ENCODE measurements at places on chromosomes 6 and 20.

GRCh38 chr6:105179244-105180065, at the start of gene POPDC3:
Gene POPDC3, minus strand, starts transcription at chr6:105180014. Its CDS starts 18,105 bp downstream, at chr6:105161909.
- DNase-seq, result peak; percentile 53

DNA sequence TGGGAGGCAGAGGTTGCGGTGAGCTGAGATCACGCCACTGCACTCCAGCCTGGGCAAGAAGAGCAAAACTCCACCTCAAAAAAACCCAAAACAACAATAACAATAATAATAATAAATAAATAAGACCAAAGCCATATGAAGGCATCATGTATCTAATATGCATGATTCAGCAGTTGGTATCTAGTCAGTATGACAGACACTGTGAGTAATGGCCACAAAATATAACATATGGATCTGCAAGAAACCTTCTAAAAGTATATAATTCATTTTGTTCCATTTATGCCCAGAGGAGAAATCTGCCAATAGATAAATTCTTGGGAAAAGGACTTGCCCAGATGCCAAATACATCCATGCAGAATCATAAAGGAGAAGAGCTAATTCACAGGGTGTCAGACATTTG, 252.3 kb downstream of the BTBD9 start:
- DNase-seq, result no peak

DNA sequence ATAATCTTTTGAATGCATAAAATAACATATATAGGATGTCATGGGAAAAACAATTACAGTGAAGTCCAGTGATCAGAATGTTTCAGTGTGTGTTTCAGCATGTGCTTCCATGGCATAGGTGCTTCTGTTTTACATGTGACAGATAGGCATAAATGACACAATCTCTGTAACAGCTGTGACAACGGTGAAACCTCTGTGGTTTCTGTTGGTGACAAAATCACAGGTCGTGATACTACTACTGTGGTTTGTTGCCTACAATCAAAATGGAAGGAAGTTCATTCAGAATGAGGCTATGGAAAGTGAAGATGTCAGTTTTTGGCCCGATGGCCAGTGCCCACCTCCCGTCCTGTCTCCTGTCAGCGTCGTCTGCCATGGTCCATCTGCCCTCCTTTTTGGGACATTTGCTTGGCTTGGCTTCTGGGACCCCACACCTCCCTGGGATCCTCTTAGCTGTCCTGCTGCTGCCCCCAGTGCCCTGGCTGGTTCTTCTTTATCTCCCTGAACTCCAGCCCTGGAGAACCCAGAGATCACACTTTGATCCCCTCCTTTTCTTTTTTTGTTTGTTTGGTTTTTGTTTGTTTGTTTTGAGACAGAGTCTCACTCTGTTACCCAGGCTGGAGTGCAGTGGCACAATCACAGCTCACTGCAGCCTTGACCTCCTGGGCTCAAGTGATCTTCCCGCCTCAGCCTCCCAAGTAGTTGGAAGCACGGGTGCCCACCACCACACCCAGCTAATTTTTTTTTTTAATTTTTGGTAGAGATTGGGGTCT, 79.3 kb upstream of the NAA20 start:
- no peak for DNase-seq

DNA sequence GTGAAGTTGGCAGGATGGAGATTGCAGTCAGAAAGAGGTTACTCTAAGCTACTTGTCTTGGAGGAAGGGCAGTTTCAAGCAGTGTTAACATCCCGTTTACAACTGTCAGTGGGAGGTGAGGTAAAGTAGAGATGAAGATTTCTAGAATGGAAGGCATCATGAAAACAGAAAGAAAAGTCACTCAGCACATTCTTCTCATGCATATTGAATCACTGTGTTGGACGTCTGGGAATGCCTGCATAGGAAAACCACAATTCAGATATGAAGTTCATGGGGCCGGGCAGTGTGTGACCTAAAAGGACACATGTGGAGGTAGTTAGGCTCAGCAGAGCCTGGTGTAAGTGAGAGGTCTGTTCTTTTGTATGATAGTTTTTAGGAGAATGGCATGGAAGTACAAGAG, 73.5 kb upstream of the LAMP5 start:
- DNase-seq, result no peak

- DNase-seq, result no peak
Observed at GRCh38 chr6:28442586-28442985, 705 bp downstream of the ZSCAN23 start.

- DNase-seq, result no peak
Observed at GRCh38 chr6:10550764-10551163, 29.6 kb downstream of the GCNT2 start.

- DNase-seq, result no peak
Observed at GRCh38 chr6:113997116-113997515, 26.2 kb upstream of the HDAC2 start.

- DNase-seq, result no peak
Observed at GRCh38 chr20:59866338-59866737, 67.1 kb downstream of the SYCP2 start.

- DNase-seq, result no peak
Observed at GRCh38 chr20:12053353-12053752, 135.7 kb downstream of the BTBD3 start.

DNA sequence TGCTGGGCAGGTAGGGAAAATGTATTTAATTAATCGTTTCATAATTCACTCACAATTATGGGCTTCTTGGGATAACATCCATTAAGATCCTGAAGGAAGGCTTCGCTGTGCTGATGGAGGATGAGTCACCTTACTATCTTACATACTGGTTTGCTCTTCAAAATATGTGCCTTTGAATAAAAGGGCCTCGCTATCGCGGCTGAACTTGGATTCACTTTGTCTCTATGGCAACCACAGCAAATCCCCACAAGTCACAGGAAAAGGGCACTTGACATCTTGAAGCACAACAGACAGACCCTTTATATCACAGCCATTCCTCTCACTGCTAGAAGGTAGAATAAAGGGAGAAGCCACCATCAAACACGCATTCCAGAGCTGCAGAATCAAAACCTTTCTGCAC, 141.3 kb upstream of the MYLIP start:
- DNase-seq, result no peak

GRCh38 chr6:158284007-158284875, 28.0 kb upstream of the TULP4 start:
- DNase-seq, result peak; percentile 75

DNA sequence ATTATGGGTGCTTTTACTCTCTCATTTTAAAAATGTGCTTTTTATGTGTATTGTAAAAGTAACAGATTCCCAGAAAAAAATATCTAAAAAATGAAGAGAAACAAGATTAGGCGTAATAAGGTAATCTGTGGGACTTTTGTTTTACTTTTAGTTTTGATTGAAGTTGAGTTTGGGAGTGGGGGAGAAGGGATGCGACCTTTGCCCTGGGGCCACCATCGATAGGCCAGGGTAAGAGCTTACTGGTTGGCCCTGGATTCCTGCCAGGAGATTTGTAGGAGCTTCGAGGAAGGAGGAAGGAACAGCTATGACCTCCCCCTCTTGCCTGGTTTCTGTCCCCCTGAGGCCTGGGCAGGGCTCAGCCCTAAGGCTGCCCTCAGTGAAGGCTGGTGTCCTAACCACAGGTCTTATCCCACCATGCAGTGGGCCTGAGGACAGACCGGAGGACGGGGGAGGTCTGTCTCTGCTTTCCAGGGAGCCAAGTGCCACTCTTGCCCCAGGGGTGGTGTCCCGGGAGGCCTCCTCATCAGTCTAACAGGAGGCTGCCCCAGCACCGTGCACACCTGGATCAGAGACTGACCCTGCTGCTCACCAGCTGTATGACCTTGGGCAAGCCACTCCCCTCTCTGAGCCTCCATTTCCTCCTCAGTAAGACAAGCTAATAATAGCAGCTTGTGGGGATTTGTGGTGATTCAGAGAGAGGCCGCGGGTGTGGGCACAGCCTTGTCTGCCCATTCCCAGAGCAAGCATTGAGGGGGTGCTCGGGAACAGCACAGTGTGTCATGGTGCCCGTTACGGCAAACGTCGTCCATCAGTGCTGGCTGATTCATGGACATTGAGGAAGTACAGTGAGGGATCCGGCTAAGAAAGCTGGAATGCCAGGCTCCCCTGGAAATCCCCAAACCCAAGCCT, 21.2 kb downstream of the TGM2 start:
- DNase-seq, result peak; percentile 53

DNA sequence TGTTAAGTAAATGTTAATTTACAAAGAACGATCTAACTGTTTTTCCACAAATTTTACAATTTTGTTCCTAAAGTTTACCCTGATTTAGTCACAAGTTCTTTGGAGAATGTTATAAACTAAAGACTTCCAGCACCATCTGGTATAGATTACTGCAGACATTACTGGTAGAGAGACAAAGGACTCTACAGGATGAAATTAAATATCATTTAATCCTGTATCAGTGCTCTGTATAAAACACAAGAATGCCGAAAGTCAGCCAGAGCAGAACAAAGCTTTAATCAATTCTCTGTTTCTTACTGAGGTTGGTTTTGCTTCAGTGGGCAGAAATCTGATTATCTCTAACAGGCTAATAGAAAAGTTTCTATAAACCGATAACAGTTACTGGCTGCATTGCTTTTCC, 763.6 kb downstream of the TENT5A start:
- no peak for DNase-seq

DNA sequence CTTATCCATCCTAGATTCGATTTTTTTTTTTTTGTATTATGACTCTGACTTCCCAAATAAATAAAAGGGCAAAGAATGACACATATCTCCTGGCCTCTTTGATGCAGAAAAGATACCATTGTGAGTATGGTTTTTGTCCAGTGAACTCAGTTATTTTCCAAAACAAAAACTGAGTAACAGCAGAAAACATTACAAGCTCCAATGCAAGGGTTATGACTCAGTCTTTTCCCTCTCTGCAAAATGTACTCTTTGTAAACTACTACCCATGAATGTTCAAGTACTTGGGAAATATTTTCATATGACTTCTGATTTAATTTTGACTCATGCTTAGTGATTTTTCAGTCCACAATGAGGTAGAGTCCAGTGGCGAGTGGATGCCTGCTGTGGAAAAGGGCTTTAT, 355.3 kb downstream of the RNF144B start:
- DNase-seq, result no peak

- DNase-seq, result no peak
Observed at GRCh38 chr6:43899830-43900229, 129.8 kb downstream of the VEGFA start.

DNA sequence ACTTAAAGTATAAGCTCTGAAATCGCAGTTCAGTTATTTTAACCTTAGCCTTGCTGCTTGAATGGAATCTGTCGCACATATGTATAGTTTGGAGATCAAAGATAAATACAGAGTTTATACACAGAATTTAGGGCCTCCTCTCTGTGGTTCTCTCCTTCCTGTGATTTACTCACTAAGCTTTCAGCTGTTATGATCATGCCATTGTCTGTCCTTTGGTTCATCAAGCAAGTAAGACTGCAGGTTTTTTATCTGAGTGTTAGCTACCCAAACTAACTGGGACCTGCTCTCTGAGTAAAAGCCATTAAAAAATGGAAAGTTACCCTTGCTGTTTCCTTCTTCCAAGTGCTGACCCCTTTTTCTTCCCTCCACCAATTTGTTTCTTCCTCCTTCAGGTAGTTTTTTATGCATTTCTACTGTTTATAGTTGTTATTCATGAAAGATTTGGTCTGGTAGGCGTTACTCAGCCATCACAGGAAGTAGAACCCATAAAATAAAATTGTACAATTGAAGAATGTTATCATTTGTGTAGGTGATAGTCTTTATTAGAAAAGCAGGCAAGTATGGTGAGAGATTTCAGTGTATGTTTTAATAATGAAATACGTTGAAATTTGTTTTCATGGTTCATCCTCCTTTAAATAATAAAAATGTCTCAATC, 33.7 kb upstream of the SUMO4 start:
- no peak for DNase-seq

GRCh38 chr6:96391776-96392360, 129.7 kb upstream of the UFL1 start:
- peak; percentile 28 for DNase-seq

GRCh38 chr6:139013185-139013800, 15.3 kb upstream of the ABRACL start:
- no peak for DNase-seq

GRCh38 chr6:56188429-56188828, 59.0 kb downstream of the COL21A1 start:
- DNase-seq, result no peak

- no peak for DNase-seq
Observed at GRCh38 chr6:51934098-51934497, 153.3 kb downstream of the PKHD1 start.

GRCh38 chr6:25172819-25173218, 106.4 kb upstream of the CARMIL1 start:
- no peak for DNase-seq
